ENCODE measurements at places on chromosomes 16 and 17.

DNA sequence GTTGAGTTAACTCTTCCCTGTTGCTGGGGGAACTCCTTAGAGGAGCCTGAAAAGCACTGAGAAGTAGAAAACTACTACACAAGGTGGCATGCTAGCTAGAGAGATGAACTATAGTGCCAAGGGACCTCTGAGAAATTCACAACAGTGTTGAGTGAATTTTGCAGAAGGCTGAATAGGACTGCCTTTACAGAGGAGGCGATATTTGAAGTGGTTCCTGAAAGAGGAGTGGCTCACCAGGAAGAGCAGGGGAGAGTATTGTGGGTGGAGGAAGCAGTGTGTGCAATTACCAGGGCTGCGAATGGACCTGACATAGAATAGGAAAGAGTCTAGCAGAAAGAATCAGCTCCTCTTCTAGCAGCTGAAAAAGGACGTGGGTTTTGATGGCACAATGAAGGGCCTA is 66.4 kb downstream of the CDK5R1 start:
- no peak for DNase-seq

GRCh38 chr17:33615861-33616260 is 322.8 kb upstream of the ASIC2 start:
- DNase-seq: no peak

DNA sequence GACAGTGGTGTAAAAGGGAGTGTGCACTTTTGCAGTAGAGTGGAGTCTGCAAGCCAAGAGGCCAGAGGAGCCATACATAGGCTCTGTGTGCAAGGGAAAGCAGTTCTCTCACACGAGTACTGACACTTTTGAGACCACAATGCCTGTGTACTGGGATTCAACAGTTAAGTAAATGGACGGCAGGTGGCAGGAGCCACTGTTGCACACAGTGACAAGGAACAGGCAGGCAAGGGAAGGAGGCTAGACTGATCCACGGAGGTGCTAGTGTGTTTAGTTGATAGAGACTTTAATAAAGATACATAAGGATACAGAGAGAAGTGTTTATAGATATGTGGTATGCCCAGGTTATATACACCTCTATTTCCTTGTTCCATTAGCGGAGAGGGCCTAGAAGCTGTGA is 67.0 kb downstream of the MPRIP start:
- DNase-seq: no peak

DNA sequence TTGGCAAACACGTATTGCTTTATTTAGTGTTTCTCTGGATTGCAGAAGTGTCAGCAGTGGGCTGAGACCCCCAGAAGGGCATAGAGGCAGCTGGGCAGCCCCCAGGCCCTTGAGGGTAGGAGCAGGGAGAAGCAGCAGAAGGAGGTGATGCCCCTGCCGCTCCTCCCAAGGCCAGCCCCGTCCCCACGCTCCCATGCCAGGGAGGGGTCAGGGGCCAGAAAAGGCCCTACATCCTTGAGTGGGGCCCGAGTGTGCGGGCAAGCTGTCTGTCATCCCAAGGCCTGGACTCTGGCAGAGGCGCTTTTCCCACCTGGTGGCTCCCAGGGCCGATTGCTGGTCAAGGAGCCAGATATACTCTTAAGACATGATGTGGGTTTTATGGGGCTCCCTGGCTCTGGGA is 8.2 kb upstream of the CRK start:
- no peak for DNase-seq

GRCh38 chr16:25052530-25052929 is 37.4 kb upstream of the ARHGAP17 start:
- no peak for DNase-seq
